ENCODE measurements at places on chromosomes 12 and 14.

- DNase-seq: no peak
Measured at GRCh38 chr14:61444215-61444768, 122.9 kb downstream of the PRKCH start.

DNA sequence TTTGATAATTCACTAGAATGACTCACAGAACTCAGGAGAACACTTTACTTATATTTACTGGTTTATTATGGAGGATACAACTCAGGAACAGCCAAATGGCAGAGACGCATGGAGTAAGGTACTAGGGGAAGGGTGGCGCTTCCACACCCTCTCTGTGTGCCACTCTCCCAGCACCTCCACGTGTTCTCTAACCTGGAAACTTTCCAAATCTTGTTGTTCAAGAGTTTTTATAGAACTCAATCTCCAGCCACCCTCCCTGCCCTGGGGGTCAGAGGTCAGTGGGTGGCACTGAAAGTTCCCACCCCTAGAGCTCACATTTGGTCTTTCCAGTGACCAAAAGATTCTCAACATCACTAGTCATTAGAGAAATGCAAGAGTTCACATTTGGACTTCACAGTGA is 13.2 kb downstream of the TRIM9 start:
- DNase-seq: no peak

- DNase-seq: no peak
Measured at GRCh38 chr12:24780697-24781368, 168.1 kb downstream of the BCAT1 start.

- no peak for DNase-seq
Measured at GRCh38 chr12:98188650-98189077, 326.7 kb upstream of the TMPO start.

DNA sequence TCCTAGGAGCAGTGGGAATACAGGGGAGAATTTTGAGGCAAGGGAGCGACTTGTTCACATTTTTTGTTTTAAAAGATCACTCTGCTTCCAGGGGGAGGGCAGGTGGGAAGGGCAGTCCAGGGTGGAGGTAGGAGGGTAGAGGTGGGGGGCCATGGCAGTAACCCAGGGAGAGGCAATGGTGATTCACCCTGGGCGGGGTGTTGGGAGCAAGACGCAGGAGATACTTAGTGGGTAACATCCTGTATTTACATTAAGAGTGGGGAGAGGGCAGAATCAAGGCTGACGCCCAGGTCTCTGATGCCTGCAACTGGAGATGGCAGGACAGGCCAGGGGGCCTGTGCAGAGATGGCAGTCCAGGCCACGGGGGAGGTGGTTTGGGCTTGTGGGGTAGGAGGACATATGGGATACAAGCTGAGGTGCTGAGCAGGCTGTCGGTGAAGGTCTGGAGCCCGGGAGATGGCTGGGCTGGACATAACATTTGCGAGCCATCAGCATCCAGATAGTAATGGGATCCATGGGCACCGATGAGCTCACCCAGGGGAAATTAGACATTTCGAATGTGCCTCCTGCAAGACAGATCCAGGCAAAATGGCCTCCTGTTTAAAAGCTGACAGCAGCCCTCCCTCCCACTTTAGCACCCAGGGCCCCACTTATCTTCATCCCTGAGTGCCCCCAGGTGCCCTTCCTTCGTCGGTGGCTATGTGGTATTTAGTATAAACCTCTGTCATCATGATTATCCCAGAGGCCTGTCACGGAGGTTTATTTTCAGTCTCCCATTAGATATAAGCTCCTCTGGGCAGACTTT is 9.3 kb downstream of the EML1 start:
- DNase-seq: no peak

DNA sequence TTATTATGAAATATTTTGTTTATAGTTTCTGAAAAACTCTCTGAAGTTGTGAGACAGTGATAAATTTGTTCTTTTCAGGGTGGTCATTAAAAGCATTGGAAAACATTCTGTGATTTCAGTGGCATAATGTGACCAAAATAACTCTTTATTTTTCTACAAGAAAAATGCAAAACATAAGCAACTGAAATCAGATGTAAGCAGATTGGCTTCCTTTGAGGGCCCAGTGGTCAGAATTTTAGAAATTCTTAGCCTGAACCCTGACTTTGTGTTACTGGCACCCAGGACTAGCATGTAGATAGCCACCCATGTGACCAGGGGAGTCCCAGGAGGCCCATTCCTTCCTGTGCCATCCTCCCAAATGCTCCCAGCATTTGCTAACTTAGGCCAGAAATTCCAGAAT is 145.6 kb upstream of the SLC38A2 start:
- peak; percentile 56 for DNase-seq

GRCh38 chr12:132197581-132198354 is 53.5 kb downstream of the NOC4L start:
- DNase-seq: no peak

GRCh38 chr12:96263449-96263902 is 69.3 kb downstream of the ELK3 start:
- DNase-seq: no peak

DNA sequence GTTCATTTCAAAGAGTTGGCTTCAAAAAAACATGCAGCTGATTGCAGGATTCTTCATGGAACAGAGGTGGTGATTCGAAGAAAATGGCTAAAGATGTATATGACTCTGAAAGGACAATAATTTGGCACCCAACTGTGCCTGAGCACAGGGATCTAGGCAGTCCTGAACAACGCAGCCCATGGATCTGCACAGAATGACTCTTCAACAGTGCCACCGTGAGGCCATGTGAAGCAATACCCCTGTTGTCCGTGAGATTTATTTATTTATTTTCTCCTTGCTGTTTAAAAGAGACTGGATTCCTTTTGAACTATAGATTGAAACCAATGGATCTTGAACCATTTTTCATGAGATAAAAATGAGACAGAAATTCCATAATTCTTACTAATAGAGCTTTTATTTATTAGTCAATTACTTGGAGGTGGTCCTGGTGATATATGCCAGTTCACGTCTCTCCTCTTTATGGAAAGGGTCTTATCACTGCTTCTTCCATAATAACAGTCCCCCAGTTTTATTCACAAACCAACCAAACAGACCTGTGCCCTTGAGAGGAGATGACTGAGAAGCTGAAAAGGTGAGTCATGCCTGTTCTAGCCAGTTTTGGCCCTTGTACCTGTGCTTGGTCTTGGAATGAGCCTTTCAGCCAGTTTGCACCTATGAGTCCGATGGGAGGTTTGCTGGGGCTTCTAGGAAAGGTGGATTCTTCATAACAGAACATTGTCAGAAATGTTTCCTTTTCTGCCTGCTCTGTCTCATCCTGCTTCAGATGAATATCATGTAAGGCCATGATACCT is 1598.3 kb downstream of the AACS start:
- DNase-seq: no peak

GRCh38 chr12:26713885-26714383 is 119.1 kb downstream of the ITPR2 start:
- no peak for DNase-seq

- DNase-seq: no peak
Measured at GRCh38 chr14:79842270-79842669, 369.0 kb downstream of the DIO2 start.

Data from GM04503 (cell line).